SW480 (cell line): ENCODE measurements at places on chromosomes 1 and 21.

DNA sequence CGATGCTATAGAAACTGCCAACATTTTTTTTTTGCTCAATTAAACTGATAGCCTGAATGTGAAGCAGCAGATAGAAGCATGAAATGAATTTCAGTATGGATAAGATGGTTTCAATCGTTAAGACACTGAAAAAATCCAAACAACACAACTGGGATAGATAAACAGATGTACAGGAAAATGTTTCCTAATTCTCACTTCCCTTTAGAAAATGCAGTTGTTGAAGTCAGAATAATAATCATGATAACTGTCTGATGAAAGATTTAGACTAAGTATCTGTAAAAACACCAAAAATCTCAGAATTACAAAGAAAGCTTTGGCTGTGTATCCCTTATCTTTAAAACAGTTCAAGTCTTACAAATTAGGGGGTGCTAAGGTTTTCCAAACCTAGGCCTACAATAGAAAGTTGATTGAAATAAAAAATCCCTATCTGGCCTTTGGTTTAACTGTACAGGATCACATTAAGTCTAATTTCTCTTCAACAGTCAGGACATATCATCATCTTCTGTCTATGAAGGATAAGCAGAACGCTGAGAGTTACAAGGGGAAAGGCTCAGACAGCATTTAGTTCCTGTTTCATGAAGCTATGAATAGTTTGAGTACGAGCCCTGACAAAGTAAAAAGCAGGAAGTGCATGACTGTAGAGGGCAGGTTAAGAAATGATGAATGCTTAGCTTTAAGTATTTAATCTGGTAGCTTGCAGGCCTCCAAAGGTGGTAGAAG is 203.2 kb downstream of the APP start:
- no peak for DNase-seq

DNA sequence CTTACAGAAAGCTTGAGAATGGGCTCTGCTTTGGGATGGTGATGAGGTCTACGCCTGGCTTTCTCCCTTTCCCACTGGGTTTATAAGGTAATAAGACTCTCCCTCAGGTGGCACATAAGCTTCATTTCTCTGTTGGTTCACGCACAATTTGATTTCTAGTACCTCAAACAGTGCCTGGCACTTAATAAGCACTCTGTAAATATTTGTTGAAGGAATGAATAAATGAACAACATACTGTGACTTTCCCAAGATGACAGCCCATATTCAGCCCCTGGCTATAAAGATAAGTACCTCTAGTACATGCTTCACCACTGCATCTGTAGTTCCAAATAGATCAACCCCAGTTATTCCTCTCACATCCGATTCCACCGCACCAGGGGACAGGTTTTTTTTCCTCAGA is 17.8 kb downstream of the COPA start:
- DNase-seq = no peak

DNA sequence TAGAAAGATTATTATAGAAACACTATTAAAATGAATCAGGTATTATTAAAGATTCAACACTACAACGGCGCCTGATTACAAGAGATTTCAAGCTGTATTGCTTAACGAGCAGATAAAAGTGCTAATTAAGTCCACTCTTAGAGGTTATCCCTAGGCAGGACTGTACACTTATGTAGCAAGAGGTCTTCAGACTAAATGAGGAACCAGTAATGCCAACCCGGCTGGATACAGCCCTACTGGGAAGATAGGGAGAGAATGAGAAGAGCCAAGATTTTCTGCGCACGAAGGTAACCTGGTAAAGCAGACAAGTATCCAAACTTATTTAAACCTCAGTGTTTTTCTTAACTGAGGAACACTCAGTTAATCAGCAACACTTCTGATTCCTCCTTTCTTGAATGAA is 115.7 kb upstream of the HIVEP3 start:
- peak; percentile 34 for DNase-seq

GRCh38 chr21:42397746-42398394 is 2.0 kb upstream of the TMPRSS3 start:
- no peak for DNase-seq

GRCh38 chr1:191260056-191260455 is 782.4 kb upstream of the BRINP3 start:
- no peak for DNase-seq

GRCh38 chr1:228933753-228934152 is 198.5 kb downstream of the RHOU start:
- no peak for DNase-seq

DNA sequence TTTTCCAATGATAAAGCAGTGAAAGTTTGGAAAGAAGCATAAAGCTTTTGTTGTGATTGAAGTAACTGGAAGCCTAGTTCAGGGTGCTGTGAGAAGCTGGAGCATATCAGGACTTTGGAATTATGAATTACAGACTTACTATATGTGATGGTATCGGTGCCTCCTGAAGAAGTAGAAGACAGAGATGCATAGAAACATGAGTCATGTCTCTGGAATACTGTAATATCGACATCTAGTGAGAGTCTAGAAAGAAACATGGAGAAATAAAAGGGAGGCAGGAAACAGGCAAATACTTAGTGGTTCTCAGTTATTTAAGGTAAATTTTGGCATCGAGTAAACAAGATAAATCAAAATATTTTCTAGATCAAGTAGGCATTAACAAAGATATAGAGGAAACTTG is 103.0 kb downstream of the CAMTA1 start:
- DNase-seq = no peak
